ENCODE measurements at places on chromosomes 3 and 15. TPM values are rescaled to one million over a fixed set of nuclear protein-coding genes. Genes with fewer than 3 reads are reported as not detected.

DNA sequence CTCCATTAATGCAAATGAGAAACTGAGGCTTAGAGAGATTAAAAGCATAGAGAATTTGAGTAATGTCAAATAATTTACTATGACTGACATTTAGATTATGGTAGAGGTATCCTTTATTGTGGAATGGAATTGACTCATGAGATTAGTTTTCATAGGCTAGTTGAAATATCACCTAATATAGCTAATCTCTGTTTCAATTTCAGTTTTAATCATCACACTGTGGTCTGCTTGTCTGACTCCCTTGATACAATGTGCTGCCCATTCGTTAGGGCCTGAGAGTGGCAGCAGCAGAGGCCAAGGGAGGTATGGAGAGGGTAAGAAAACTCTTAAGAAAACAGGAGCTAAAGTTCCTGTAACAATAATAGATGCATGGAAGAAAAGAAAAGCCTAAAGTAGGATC is 13.2 kb upstream of the ZBTB20 start:
- no peak for DNase-seq

DNA sequence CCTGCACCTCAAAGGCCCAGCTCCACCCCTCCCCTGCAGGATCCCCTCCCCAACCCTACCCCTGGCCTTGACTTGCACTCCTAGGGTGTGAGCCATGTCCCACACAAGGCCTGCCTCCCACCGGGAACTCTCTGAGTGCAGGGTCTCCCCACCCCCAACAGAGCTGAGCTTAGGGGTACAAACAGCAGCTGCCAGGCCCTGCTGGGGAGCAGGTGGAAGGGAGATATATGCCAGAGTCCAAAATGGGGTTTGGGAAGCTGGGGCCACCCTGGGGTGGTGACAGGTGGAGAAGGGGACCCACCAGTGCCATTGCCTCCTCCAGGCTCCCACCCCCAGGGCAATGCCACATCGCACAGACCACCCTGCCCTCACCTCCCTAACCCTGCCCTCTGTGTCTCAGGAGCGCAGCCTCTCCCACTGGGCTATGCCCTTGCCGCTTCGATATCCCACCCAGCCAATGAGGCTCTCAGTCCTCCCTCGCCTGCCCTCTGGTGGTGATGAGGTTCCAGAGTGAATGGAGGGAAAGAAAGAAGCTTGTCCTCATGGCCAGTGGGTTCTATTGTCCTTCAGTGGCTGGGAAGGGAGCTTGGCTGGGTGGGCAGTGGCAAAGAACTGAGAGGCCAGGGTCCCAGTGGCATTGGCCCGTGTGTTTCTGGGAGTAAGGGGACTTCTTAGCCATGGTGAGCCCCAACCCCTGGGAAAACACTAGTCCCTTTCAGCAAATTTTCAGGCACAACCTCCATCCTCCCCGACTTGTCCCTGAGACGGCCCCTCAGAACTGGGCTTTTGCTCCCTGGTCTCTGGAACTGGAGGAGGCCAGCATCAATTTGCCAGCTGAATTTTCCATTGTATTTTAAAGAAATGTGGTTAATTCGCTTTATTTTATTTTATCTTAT is 46.8 kb downstream of the CYP11A1 start:
- peak; percentile 35 for DNase-seq

- DNase-seq = no peak
Measured at GRCh38 chr3:51686512-51687215, 15.6 kb downstream of the TEX264 start.

The PLXNB1 gene
- 11.6 TPM for total RNA-seq

The PCSK6 gene
- total RNA-seq = not detected

The ISLR2 gene
- total RNA-seq = not detected

The DAG1 gene
- 104 TPM for total RNA-seq

Measured in HFFc6 (cell line).